ENCODE measurements at places on chromosomes 12 and 14.

DNA sequence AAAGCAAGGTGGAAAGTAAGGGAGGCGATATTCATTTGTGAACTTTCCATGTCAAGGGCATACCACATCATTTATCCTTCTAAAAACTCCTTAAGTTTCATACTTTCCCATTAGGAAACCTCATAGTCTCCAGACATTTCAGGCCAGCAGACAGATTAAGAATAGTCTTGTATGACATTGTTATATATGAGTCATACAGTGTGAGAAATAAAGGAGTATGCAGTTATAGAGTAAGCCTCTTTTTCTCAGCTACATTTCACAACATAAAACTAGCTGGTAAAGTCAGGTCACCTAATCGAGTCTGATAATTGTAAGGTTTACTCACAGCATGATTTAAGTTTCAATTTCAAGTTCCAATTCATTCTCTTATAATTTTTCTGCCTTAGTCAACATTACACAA is 164.3 kb downstream of the GRIP1 start:
- peak; percentile 1 for DNase-seq

GRCh38 chr12:95601091-95601961 is 50.0 kb upstream of the USP44 start:
- no peak for DNase-seq

GRCh38 chr12:6539314-6539682 is 5.0 kb downstream of the GAPDH start:
- DNase-seq, result no peak

- DNase-seq, result peak; percentile 64
Measured at GRCh38 chr14:104689109-104689880, at the start of gene INF2. INF2 (plus strand) TSS chr14:104689618; CDS start chr14:104701366, 11,748 bp downstream.

DNA sequence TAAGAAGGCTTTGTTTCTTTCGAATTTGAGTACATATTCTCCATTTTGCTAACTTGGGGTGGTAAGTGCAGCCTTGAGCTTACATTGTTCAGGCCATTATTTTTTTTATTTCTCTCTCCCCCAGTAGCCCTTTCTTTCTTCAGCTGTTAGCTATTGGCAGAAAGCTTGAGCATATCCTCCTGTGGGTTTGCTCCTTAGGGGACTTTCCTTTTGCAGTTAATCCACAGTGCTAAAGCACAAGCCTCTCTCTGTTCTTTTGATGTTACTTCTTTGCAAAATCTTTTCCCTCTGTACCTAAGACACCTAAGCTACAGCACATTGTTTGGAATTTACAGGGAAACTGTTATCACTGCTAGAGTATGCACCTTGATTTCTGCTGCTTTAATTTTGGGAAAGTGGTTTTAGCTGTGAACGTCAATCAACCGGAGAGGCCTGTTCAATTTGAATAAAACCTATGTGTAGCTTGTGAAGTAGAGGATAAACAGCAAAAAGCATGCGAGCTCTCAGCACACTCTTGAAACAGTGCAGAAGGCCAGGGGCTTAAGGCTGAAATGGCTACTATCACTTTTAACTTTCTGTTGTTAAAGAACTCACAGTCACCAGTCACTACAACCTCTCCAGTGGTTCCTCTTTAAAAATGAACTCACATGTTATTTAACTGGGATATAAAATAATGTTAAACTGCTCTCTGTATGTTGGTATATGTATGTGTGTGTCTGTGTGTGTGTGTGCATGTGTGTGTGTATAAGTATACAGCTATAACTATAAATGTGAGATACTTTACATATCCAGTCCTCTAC is 139.2 kb downstream of the PDZRN4 start:
- DNase-seq, result no peak

DNA sequence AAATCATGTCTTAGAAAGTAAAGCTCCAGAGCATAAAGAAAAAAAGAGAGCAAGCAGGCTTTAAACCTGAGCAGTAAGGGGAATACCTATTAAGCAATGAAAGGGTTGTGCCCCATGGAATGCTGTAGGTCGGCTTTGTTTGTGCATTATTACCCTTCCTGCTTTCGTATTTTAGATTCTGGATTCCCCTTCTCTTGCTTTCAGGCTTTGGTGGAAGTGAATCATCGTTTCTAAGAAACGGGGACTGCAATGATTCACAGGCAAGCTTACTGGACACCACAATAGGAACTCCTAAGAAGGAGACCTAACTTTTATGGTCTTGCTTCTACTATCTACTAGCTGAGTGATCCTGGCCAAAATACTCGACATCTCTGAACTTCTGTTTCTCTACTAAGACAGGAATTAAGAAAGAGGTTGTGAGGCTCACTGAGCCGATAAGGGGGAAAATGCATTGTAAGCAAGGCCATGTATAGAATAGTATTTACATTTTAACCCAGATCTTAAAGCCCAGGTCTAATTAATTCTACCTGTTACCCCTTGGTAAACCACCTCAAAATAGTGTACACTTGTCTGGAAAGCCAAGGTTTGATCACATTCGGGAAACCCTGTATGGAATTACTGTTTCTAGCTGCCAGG is 1.2 kb upstream of the BMAL2 start:
- DNase-seq, result peak; percentile 89

GRCh38 chr12:3595721-3596120 is 104.7 kb downstream of the PRMT8 start:
- no peak for DNase-seq

Measured in A172 (cell line).